T-helper 1 cell treated with Interleukin-12 subunit alpha and Interleukin-12 subunit beta and Interleukin-4 antibody, amounts not matched to agents 30 ng/mL and 1 ng/mL, for 36 hours (primary cell): ENCODE measurements at places on chromosomes 11 and 22. TPM values are rescaled to one million over a fixed set of nuclear protein-coding genes. Genes with fewer than 3 reads are reported as not detected.

Gene LYVE1
- total RNA-seq = not detected in 2 replicates

Gene KLHL35
- 0.85 and 0.96 TPM in 2 replicates for total RNA-seq

Gene SCN3B
- not detected in 2 replicates for total RNA-seq

Gene MUC5AC
- total RNA-seq = not detected in 2 replicates

Gene RIMBP3B
- total RNA-seq = 0.07 and 0.22 TPM in 2 replicates

Gene OR2AG1
- not detected in 2 replicates for total RNA-seq

Gene CSF2RB
- 37.5 and 40.1 TPM in 2 replicates for total RNA-seq

Gene CRYBA4
- total RNA-seq = 0.27 TPM in 1 of 2 replicates, not detected in the other

Gene AMBRA1
- total RNA-seq = 41.1 and 44.1 TPM in 2 replicates

Gene CLP1
- total RNA-seq = 19.5 and 19.9 TPM in 2 replicates
